A375 (cell line): ENCODE measurements at places on chromosomes 5 and 9. TPM values are rescaled to one million over a fixed set of nuclear protein-coding genes. Genes with fewer than 3 reads are reported as not detected.

DCTN3 gene
- 112 and 120 TPM in 2 replicates for total RNA-seq

DBH gene
- not detected in 2 replicates for total RNA-seq

CDC25C gene
- total RNA-seq, result 15.4 and 17.2 TPM in 2 replicates

FAM200C gene
- total RNA-seq, result 3.5 and 4.7 TPM in 2 replicates

ZDHHC12 gene
- total RNA-seq, result 54.5 and 62.5 TPM in 2 replicates

SEMA6A gene
- 2.3 and 3.3 TPM in 2 replicates for total RNA-seq

PCDHGC5 gene
- 1.1 and 1.3 TPM in 2 replicates for total RNA-seq

URM1 gene
- total RNA-seq, result 79.1 and 80.8 TPM in 2 replicates

DOCK2 gene
- 7.9 and 16.2 TPM in 2 replicates for total RNA-seq

GABRA1 gene
- total RNA-seq, result not detected in 2 replicates

OTP gene
- total RNA-seq, result not detected in 2 replicates

PCDHB2 gene
- total RNA-seq, result 11.2 and 12.8 TPM in 2 replicates

STPG3 gene
- not detected in 2 replicates for total RNA-seq

PTGES gene
- total RNA-seq, result 20.8 and 27.2 TPM in 2 replicates

GABBR2 gene
- total RNA-seq, result not detected in 2 replicates

LCN2 gene
- total RNA-seq, result 0.98 and 4.4 TPM in 2 replicates

FOXB2 gene
- total RNA-seq, result not detected in 2 replicates

FAM169A gene
- 12.4 and 13.1 TPM in 2 replicates for total RNA-seq

PCDHGA5 gene
- total RNA-seq, result 1.3 and 1.4 TPM in 2 replicates

ADCY2 gene
- 0.69 TPM in 1 of 2 replicates, not detected in the other for total RNA-seq

KCNIP1 gene
- not detected in 2 replicates for total RNA-seq

CAST gene
- 115 and 125 TPM in 2 replicates for total RNA-seq

IGIP gene
- 0.72 and 1.4 TPM in 2 replicates for total RNA-seq

GFI1B gene
- not detected in 2 replicates for total RNA-seq

CORO2A gene
- total RNA-seq, result 3.7 and 4.1 TPM in 2 replicates

LRRC19 gene
- not detected in 2 replicates for total RNA-seq

FAM120AOS gene
- 39.4 and 48.4 TPM in 2 replicates for total RNA-seq

KLHL3 gene
- total RNA-seq, result 2.0 and 2.8 TPM in 2 replicates

APBA1 gene
- 0.11 TPM in 1 of 2 replicates, not detected in the other for total RNA-seq

CAVIN4 gene
- 0.80 and 1.1 TPM in 2 replicates for total RNA-seq

ENTREP1 gene
- 0.13 and 0.26 TPM in 2 replicates for total RNA-seq

HCN1 gene
- total RNA-seq, result 0.15 and 0.24 TPM in 2 replicates

ZNF354B gene
- 7.7 and 9.4 TPM in 2 replicates for total RNA-seq

DNAH5 gene
- total RNA-seq, result 0.27 and 0.30 TPM in 2 replicates

CATSPER3 gene
- 0.49 TPM in 1 of 2 replicates, not detected in the other for total RNA-seq

TNFSF8 gene
- not detected in 2 replicates for total RNA-seq

ANKRD31 gene
- 0.32 and 0.34 TPM in 2 replicates for total RNA-seq

SAXO1 gene
- total RNA-seq, result not detected in 2 replicates

BHMT2 gene
- total RNA-seq, result not detected in 2 replicates

SLC6A18 gene
- total RNA-seq, result not detected in 2 replicates

CER1 gene
- total RNA-seq, result not detected in 2 replicates

MYO10 gene
- total RNA-seq, result 13.5 and 15.8 TPM in 2 replicates

TAL2 gene
- 0.24 TPM in 1 of 2 replicates, not detected in the other for total RNA-seq

MYOZ3 gene
- total RNA-seq, result not detected in 2 replicates

CAMK4 gene
- total RNA-seq, result 67.3 and 74.3 TPM in 2 replicates

ROPN1L gene
- total RNA-seq, result 3.9 and 5.3 TPM in 2 replicates

BTNL8 gene
- total RNA-seq, result 0.57 and 0.72 TPM in 2 replicates

ANKRD55 gene
- total RNA-seq, result 0.74 and 1.1 TPM in 2 replicates

TMEM171 gene
- 3.5 and 3.7 TPM in 2 replicates for total RNA-seq

OR1J2 gene
- total RNA-seq, result 0.49 TPM in 1 of 2 replicates, not detected in the other

GARIN3 gene
- not detected in 2 replicates for total RNA-seq

SLC24A2 gene
- 0.83 and 1.1 TPM in 2 replicates for total RNA-seq

ROR2 gene
- 0.15 TPM in 1 of 2 replicates, not detected in the other for total RNA-seq

ZNF474 gene
- total RNA-seq, result 0.05 TPM in 1 of 2 replicates, not detected in the other

FAM151B gene
- total RNA-seq, result 1.9 and 2.6 TPM in 2 replicates

MZB1 gene
- total RNA-seq, result 1.4 TPM in 1 of 2 replicates, not detected in the other

PCDHGA12 gene
- total RNA-seq, result 0.80 and 1.2 TPM in 2 replicates
